Panc1 (cell line): ENCODE measurements at places on chromosomes 1 and 21. TPM values are rescaled to one million over a fixed set of nuclear protein-coding genes. Genes with fewer than 3 reads are reported as not detected.

The SHISA4 gene
- 38.2 TPM for total RNA-seq

The CORT gene
- total RNA-seq, result 0.41 TPM

The GPX7 gene
- total RNA-seq, result 11.2 TPM

The PCBP3 gene
- total RNA-seq, result not detected

The CYP4Z1 gene
- not detected for total RNA-seq

The CNIH3 gene
- 3.7 TPM for total RNA-seq

The ADORA3 gene
- total RNA-seq, result not detected
